ENCODE measurements at places on chromosomes 3 and 15.

DNA sequence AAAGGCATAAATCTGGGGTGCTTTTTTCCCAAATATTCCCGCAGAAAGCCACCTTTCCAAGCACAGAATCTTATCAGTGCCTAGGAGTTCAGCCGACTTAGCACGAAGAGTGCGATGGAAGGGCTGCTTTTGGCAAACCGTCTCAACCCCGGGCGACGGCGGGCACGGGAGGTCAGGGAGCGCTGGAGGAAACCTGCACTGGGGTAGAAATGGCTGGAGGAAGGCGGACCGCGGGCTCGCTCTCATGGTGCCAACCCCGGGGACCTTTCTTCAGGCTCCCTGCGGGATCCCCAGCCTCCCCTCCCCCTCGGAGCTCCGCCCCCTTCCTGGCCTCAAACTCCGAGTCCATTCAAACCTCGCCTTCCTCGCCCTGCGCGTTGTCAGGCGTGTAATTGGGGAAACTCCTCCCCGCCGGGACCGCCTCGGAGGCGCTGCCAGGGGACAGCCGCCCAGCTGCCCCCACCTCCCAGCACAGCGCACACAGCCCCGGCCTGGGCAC, at the start of gene GABRG3:
GABRG3 (plus strand) TSS at position 470 of the 499 bp plus-strand sequence.
- ATAC-seq, result no peak

GRCh38 chr3:118781232-118781631, 253.4 kb downstream of the IGSF11 start:
- no peak for ATAC-seq

GRCh38 chr15:80203361-80203885, 48.6 kb downstream of the CTXND1 start:
- ATAC-seq, result no peak

DNA sequence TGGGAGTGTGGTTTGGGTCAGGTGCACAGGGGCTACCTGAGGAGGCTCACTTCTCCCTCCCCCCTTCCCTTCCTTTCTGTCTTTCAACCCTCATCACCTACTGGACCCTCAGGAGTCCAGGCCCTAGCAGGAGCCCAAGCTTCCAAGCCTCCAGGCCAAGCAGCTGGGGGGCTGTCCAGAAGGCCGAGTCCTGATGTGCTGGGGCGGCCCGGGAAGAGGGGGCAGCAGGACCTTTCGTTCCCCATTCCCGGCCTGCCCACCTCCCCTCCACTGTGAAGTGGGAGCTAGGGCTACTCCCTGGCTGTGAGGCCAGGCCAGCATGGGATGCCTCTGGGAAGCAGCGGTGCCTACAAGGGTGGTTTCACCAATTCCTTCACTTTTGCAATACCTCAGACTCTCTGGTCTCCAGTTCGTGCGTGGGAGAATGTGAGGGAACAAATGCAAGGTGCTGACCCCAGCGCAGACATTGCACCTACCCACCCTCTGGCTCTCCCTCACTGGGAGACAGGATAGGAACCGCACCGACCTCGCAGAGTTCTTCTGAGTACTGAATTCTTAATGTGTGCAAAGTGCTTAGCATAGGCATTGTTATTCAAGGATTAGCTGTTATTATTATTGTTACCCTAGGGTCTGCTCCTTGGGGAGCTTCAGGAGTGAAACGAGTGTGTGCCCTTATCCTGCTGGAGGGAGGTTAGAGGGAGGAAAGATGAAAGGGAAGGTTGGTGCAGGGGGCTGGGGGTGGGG, 2.5 kb downstream of the EPHB3 start:
- ATAC-seq, result no peak

- ATAC-seq, result no peak
Measured at GRCh38 chr15:42996871-42997270, 76.3 kb upstream of the TTBK2 start.

- ATAC-seq, result peak; percentile 69
Measured at GRCh38 chr15:34038871-34039789, at the start of gene AVEN. AVEN (minus strand) TSS chr15:34039204; CDS start chr15:34039046, 158 bp downstream.

DNA sequence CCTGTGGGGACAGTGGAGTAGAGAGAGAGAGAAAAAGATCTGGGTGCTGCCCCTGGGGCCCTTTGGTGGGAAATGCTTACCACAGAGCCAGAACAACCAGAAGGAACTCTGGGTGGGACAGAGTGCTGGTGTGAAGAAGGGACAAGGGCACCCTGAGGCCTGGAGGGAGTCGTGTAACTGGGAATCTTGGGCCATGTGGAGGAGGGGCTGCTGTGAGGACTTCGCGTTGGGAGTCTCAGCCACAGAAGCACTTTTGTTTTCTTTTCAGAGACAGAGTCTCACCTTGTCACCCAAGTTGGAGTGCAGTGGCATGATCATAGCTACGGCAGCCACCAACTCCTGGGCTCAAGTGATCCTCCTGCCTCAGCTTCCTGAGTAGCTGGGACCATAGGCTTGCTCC, 24.3 kb downstream of the XYLB start:
- ATAC-seq, result no peak

DNA sequence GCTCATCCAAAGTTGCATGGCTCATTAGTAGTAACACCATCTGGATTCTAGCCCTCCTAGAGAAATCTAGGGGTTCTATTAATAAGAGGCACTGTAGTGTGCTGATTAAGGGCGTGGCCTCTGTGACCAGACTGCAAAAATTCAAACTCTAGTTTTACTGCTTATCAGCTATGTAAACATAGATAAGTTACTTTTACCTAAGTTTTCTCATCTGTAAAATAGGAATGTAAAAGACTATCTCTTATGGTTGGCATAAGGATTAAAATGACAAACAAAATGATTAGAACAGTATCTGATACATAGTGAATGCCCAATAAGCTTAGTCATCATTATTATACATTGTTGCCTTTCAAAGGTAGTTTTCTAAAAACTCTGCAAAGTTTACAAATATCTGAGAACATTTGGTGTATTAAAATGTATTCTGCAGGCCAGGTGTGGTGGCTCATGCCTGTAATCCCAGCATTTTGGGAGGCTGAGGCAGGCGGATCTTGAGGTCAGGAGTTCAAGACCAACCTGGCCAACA, 4.5 kb downstream of the PTX3 start:
- ATAC-seq, result no peak

- ATAC-seq, result no peak
Measured at GRCh38 chr3:143859465-143860203, 11.4 kb upstream of the SLC9A9 start.

- ATAC-seq, result no peak
Measured at GRCh38 chr3:49805897-49806701, 3.0 kb downstream of the INKA1 start.

- no peak for ATAC-seq
Measured at GRCh38 chr3:21041621-21042020, 709.4 kb downstream of the ZNF385D start.

DNA sequence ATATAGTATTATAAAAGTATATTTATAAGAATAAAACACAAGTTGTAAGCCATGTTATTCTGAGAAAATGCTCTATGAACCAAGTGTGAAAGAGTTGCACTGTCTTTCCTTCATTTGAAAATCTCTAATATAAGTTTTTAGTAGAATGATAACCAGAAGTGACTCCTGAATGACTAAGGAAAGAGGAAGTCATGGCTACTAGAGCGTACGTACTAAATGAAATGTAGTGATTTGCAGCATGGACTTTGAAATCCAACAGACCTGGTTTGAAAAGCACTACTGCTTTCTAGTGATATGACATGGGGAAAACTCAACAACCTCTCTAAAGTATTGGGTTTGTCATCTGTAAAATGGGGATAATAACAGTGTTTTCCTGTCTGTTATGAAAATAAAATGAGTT, 10.3 kb upstream of the DNAJC13 start:
- ATAC-seq, result no peak

GRCh38 chr3:36814776-36815175, 50.4 kb upstream of the DCLK3 start:
- no peak for ATAC-seq

DNA sequence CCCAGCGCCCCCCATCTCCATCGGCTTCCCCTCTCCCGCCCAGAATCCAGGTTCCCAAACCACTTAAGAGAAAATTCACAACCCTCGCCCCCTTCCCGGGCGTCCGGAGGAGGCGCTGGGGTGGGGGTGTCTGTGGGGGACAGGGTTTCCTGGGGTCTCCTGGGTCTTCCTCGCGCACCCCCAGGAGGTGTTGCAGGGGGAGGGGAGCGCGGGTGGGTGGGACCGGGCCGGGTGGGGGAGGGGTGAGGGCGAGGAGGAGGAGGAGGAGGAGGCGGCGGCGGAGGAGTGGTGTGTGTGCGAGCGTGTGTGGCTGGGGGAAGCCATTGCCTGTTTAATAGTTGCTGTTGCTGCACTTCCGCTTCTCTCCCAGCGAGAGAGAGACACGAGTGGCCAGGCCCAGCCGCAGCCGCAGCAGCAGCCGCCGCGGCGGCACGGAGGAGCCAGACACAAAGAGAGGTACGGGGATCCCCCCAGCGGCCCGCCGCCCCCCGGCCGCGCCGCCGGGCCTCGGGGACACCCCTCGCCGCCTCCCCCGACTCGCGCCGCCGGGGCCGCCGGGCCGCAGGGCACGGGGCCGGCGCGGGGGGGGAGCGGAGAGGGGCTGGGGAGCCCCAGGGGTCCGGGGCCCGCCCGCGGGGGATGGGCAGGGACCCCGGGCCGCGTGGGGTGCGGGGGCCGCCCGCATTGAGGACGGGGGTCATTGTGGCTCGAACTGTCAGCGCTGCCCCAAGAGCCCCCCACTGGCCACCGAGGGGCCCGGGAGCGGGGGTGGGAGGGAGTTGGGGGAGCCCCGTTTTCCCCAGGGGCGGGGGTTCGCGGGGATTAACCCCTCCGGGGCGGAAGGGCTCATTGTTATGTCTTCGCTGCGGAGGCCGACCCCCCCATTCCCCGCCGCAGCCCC, at the start of gene UBE2E1:
UBE2E1 (plus strand) TSS at position 323 of the 901 bp plus-strand sequence. CDS start 1,315 bp downstream, outside the sequence.
- ATAC-seq, result peak; percentile 76

DNA sequence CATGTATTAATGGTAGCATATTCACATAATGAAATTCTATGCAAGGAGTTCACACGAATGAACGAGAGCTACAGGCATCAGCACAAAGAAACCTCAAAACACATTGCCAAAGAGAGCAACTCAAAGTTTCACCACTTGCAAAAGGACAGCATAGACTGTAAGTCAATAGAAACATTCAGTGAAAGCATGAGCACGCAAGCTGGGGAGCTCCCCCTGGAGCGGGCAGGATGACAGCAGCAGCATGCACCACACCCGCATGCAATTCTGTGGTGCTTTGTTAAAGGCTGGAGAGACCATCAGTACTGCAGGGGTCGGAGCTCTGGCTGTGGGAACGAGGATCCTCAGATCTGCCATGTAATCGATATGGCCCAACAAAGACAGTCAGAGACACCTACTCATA, 18.7 kb downstream of the OCA2 start:
- ATAC-seq, result no peak

DNA sequence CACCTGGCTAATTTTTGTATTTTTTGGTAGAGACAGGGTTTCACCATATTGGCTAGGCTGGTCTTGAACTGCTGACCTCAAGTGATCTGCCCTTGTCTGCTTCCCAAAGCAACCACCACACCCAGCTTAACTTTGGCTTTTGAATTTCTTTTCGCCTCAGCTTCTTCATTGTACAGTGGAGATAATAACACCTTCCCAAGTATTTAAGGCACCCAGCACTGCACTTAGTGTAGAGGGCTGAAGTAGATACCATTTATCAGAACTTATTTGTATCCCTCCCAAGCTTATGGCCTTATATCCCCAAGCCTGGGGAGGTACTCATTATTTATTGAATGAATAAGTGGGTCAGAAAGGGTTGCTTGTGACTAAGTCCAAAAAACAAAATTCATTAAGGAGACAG, 2.3 kb downstream of the SQOR start:
- no peak for ATAC-seq

GRCh38 chr15:99303907-99304306, 52.6 kb downstream of the LRRC28 start:
- no peak for ATAC-seq

DNA sequence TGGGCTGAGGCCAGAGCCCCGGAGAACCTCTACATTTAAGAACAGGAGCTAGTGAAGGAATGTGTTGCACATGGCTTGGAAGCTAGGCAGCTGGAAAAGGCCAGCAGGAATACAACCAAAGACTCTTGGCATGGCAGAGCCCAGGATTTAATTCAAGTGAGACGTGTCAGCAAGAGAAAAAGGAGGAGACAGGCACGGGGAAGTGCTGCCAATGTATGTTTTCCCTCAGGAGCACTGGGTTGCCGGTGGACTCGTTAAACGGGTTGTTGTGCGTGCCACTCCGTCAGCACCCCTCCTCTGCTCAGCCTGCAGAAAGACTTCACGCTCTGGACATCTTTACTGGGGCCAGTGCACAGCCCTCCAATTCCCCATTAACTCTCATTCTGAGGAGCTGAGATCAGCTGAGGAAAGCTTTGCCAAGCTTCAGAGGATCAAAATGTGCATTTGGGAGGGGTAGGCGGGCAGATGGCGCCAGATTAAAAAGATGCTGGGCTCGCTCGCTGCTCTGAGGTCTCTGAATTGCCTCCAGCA, 103.7 kb downstream of the PDZRN3 start:
- ATAC-seq, result peak; percentile 86

GRCh38 chr3:177713928-177714900, 516.9 kb upstream of the TBL1XR1 start:
- ATAC-seq, result peak; percentile 44

DNA sequence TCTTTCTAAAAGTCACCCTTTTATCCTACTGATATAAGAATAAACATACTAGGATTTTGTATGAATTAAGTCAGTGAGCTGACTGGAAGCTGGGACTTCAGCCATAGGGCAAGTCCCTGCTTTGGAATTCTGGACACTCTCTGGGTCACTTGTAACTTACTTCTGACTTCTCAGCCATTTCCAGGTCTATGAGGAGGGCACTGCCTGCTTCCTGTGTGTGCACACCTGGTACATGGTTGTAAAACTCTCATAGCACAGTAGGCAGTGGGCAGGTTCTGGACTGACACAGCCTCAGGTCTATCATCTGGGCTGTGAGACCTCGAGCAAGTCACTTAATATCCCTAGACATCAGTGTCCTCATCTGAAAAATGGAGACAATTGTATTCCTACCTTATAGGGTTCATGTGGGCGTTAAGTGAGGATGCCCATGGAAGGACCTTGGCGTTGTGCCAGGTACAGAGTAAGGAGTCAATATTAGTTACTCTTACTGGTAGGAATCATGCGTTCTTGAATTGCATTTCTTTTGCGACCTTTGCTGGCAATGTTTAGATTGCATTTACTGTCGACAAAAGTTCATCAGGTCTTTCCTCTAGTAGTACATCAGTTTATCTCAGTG, 27.5 kb upstream of the TGM5 start:
- peak; percentile 16 for ATAC-seq

DNA sequence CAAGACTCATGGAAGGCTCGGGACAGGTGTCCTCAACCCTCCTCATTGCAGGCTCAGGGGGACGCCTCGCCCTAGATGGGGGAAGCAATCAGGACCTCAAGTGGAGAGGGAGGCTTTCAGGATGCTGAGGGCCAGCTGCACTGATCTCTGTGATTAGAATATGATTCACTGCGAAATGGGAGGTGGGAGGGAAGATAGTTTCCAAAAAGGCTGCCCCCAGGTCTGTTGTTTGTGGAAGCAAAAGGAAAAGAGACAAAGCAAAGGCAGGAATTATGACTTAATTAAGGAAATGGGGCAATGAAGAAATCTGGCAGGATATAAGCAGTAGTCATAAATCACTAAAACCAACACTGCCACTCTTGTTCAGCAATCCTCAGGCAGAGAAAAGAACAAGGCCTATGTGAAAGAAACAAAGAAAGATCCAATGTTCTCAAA, 85.6 kb upstream of the ABHD17C start:
- peak; percentile 53 for ATAC-seq
